Iris pigment epithelial cell (primary cell): ENCODE measurements at places on chromosomes 16 and 17.

- DNase-seq, result no peak
These were observed 5.7 kb upstream of the TCAP start for GRCh38 chr17:39659279-39660010.

DNA sequence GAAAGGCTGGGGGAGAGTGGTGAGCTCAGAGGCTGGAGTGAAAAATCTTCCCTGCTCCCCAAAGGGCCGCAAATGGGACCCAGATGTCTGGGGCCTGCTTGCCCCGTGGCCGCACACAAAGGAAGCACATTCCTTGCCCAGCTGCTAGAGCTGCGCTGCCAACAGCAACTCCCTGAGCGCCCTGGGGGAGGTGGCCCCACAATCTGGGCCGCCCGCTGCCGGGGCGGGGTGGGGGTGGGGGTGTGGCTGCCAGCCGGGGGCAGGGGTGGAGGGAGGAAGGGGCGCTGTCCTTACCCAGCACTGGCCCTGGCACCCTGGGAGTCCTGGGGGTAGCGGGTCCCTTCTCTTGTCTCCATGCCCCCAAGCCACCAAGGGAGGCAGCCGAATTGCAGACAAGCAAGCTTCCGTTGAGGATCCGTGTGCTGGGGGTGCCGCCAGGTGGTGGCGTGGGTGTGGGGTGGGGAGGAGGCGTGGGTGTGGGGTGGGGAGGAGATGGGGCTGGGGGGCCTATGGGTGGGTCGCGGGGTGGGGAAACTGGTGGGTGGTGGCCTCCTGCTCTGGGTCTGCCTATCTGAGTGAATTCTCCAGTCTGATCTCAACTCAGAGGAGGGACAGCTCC lies 48.4 kb upstream of the PABPN1L start:
- peak; percentile 24 for DNase-seq

DNA sequence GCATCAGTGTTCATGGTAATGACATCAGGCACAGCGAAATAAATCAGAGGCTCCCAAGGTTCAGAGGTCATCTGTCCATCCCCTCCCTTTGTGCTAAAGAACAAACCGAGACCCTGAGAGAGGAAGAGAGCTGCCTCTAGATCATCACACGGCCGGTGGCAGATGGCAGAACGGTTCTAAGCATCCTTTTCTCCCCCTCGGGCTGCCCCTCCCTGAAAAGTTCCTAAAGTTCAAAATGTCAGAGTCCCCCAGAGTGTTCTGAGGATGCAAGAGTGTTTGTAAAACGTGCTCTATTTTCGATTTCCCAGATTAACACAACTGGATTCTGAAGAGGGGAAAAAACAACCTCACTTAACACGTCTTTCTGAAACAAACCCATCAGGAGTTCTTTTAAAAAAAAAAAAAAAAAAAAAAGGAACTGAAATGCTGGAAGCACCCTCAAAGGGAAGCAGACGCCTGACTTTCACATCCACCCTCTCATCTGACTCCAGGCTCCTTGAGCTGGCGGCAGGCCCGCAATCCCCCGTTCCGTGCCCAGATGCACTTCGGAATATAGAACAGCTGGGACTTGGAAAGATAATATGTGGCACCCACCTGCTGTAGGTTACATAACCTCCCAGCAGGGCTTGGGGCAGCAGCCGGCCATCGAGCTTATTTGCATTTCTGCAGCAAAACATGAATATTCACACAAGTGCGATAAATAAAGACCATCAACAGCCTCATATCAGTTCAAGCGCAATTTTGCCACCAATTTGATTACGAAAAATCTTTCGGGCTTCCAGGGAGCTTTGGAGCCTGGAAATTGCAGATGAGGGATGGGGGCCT lies 115.5 kb upstream of the SMURF2 start:
- DNase-seq, result no peak

- DNase-seq, result peak; percentile 76
These were observed 14.0 kb upstream of the MPRIP start for GRCh38 chr17:17028059-17028877.

- no peak for DNase-seq
These were observed 3.2 kb downstream of the RHBDF1 start for GRCh38 chr16:69181-69580.

GRCh38 chr17:57399690-57400089 lies 143.4 kb downstream of the MSI2 start:
- DNase-seq, result no peak

DNA sequence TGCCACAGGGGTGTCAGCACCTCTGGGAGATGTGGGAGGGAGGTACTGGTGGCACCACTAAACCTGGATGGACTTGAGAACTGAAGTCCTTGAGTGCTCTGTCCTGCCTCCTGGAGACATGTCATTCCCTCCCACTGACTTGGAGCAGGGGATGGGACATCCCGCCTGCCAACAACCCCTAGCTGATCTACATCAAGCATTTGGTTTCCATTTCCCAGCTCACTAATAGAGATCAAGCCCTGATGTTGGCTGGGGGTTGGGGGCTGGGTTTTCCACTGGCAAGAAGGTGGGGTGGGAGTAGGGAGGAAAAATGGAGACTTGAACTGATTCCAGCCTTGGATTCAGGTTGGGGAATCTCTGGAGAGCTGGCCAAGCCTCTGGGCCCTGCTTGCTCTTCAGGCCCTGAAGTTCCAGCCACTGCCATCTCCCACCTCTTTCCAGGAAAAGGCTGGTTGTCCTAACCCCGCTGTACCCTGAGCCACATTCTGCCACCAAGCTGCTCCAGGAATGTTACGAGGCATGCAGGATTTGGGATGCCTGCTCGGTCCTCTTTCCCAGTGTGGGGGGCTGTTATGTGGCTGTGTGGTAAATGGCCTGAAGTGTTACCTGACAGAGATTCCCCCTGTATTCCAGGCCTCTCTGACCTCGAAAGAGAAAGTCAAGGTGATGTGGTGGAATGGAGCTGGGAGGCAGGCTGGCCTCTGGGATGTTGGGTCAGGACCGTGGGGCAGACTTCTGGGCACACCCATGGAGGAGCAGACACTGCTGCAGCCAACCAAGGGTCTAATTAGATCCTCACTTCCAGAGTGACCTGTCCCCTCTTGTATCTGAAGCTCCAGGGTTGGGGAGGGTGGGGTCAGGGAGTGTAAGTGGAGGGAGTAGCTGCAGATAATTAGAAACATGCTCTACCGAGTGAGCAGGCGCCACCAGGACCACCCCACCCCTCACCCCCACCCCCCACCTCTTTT lies 16.7 kb downstream of the IGFBP4 start:
- DNase-seq, result no peak

DNA sequence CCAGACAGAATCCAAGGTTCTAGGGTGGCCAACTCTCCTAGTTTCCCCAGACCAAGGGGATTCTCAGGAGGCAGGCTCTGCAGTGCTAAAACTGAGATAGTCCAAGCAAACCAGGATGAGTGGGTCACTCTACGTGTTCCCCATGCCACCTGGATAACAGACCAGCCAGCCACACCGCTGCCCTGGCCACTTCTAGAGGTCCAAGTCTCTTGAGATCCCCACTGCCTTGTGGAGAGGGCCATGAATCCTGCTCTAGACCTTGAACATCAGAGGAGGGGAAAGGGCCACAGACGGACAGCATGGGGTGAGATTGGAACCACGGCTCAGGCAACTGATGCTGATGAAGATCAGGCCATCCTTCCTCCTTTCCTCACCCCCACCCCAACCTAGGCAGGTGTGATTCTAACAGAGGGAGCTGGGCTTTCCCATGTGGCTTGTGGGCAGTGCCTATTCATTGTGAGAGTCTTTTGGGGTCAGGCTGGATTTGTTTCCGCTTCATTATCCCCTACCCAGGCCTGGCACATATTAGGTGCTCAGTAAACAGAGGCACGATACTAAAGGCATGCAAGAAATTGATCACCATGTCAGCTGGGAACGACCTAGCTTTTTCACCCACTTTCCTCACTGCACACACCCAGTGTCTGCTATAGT lies 16.8 kb upstream of the TVP23A start:
- DNase-seq, result no peak

DNA sequence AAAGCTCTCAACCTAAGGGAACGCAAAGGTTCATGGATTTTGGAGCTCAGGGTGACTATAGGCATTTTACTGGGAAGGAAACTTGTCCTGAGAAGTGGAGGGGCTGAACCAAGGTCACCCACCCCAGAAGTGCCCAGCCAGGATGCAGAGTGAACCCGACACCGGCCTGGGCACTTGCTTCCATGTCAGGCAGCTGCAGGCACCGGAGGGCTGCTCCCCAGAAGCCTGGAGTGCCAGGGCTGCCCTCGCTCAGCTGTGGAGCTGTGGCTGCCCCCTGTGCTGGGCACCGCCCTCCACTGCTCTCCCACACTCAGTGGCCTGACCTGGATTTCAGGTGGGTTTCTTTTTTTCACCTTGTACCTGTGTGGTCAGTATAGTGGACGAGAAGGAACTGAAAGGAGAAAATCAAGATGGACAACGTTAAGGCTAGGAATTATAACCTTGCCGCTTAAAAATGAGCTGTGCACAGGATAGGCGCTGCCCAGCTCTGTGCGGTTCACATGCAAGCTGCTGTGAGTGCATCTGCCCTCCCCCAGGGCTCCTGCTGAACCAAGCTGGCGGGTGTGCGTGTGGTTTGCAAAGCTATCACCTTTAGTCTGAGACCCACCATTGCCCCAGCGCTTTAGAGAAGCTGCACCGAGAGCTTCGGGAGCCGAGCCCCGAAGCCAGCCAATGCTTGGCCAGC lies 2.2 kb downstream of the MAPK8IP3 start:
- no peak for DNase-seq

- peak; percentile 34 for DNase-seq
These were observed 855 bp downstream of the TMEM204 start for GRCh38 chr16:1534021-1535020.

GRCh38 chr16:10930755-10931093 lies 11.5 kb downstream of the DEXI start:
- DNase-seq, result no peak

- DNase-seq, result no peak
These were observed 321.8 kb downstream of the HS3ST3B1 start for GRCh38 chr17:14622615-14623101.

- no peak for DNase-seq
These were observed 18.4 kb upstream of the FBF1 start for GRCh38 chr17:75959051-75959838.

DNA sequence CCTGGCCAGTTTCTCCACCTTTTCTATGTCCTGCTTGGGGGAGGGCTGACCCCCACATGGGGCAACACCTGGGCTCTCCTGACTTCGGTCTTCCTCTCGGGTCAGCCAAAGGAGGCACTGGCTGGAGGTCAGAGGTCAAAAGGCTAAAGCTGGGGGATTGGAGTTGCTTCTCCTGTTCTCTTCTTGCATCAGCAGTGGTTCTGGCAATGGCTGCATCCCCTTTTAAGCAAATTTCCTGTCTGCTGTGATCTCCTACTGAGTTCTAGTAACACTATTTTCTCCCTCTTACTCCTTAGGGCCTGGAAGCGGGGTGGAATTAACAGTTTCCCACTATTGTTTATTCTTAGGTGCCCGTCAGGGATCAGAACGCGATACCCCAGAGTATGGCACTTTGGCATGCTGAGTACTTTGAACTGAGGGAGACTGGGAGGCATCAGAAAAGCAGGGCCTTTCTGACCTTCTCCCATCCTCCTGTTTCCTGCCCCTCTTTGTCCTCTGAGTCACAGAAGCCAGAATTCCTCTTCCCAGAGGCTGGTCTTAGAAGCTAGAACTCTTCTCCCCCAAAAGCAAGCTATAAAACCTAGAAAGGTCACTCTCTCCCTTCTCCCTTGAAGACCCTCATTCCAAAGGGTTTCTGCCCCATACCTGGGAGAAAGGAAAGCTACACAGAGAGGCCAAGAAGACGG lies 268.2 kb downstream of the STX8 start:
- DNase-seq, result peak; percentile 11

- DNase-seq, result no peak
These were observed 3.0 kb downstream of the LGALS9 start for GRCh38 chr17:27634026-27634335.

- DNase-seq, result peak; percentile 70
These were observed 13.3 kb upstream of the CD300LD start for GRCh38 chr17:74605361-74605760.

DNA sequence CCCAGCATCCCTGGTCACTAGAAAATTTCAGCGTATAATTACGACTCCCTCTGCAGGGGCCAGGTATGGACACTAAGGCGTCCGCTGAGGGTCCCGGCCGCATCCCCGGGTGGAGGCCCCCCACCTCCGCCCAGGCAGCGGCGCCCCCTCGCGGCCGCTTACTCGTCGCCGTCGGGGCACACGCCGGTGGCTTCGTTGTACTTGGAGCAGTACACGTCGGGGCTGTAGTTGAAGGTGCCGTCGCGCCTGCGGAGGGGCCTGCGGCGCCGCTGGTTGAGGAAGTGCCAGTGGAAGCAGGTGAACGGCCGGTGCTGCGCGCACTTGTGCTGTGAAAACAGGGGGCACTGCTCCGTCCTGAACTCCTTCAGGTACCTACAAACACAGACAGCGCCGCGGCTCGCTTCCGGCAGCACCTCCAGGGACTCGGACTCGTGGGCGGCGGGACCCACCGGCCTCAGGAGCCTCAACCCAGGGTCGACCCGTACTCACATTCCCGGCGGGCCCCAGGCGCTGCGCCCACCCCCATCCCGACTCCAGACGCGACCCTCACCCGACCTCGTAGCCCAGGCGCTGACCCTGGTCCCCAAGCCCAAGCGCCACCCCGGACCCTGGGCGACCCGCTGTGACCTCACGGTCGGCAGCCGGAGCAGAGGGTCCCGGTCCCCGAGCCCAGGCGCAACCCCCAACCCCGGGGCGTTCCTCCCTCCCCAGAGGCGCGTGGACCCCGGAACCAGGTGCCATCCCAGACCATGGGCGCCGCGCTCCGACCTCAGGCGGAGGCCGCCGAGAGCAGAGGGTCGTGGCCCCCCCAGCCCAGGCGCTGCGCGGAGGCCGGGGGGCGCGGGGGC lies 596 bp downstream of the UNKL start:
- DNase-seq, result peak; percentile 41

- no peak for DNase-seq
These were observed 12.7 kb downstream of the LITAFD start for GRCh38 chr16:8894736-8895334.

GRCh38 chr16:5231246-5231759 lies 133.7 kb upstream of the EEF2KMT start:
- no peak for DNase-seq

- no peak for DNase-seq
These were observed 80.8 kb upstream of the TRAP1 start for GRCh38 chr16:3797904-3798811.

DNA sequence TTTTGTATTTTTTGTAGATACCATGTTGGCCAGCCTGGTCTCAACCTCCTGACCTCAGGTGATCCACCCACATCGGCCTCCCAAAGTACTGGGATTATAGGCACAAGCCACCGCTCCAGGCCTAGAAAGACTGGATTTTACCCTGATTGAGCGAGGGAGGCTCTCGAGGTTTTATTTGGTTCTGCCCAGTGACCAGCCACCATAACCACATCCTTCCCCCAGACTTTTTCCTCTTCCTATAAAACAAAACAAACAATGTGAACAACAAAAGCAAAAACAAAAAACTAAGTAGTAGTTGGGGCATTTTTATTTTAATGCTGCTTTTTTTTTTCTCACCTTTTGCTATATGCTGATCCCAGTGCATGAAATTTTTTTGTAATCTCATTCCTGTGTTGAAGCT lies 509.6 kb downstream of the MAF start:
- no peak for DNase-seq
